ENCODE measurements at places on chromosomes 12 and 14. TPM values are rescaled to one million over a fixed set of nuclear protein-coding genes. Genes with fewer than 3 reads are reported as not detected.

GRCh38 chr12:104281636-104282035 is 21.9 kb upstream of the EID3 start:
- no peaks in the 10 kb centered on the region for H3K36me3 ChIP-seq
- H3K27me3 ChIP-seq = no peaks in the 10 kb centered on the region
- DNase-seq = no peak
- no peak overlapping the region for H3K27ac ChIP-seq

DNA sequence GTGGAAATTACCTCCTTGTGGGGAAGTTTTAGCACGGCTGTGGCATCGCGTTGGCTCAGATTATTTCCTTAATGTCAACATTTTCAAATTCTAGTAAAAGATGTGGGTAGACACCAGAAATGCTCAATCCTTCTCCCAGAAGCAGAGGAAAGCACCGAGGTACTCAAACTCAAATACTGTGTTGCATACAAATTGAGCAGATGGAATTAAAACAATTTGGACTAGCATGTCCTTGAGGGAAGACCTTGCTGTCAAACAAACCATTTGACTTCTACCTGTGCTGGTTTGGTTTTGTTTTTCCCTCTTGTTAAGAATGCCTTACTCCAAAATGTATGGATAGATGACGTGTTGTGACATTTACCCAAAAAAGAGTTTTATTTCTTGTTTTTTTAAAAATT is 136.4 kb downstream of the CNTN1 start:
- H3K4me1 ChIP-seq = no peaks in the 10 kb centered on the region
- DNase-seq = no peak
- H3K36me3 ChIP-seq = no peaks in the 10 kb centered on the region
- H3K4me3 ChIP-seq = no peak overlapping the region

DNA sequence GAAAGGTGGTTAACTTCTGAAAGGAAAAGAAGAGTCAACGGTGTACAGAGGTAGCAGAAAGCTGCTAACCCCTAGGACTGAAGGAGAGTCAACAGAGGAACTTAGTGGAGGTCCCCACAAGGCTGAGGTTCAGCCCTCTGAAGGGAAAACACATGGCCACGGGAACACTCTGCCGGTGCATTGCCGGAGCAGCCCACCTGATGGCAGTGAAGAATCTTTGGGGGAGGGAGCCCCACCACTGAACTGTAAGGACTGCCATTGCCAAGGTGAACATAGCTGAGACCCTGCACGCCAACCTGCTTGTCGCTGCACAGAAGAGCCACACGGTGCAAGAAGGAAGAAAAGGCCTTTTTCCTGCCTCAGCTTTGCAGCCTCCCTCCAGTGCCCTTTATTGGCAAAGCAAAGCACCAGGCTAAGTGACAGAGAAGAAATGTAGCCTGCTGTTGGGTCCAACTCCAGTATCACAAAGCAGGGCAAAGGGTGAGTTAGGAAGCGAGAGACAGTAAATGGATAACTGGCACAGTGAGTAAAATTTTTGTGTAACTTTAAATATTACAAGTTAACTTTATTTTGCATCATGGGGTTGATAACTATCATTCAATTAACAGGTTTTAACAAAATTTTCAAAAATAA is 76.9 kb downstream of the LIN52 start:
- DNase-seq = no peak
- H3K4me3 ChIP-seq = no peak overlapping the region
- no peaks in the 10 kb centered on the region for H3K27me3 ChIP-seq
- H3K36me3 ChIP-seq = no peaks in the 10 kb centered on the region

DNA sequence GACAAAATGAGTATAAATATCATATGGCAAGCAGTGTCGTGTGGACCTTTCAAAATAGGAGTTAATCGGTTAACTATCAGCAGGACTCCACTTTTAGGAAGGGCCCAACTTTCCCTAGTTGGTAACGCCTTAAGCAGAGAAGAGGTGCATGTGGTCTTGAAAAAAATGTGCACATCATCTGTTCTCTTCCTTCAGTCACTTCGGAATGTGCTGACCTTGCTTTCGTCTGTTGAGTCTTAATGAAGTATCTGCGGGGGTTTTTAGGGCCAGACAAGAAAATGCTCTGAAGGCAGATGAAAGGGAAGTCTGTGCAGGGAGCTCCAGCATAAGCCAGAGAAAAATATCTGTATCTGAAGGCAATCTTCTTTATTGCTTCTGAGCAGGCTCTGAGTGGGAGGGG is 185.2 kb downstream of the AEBP2 start:
- no peaks in the 10 kb centered on the region for H3K27me3 ChIP-seq
- no peak overlapping the region for H3K4me3 ChIP-seq
- no peaks in the 10 kb centered on the region for H3K36me3 ChIP-seq
- no peaks in the 10 kb centered on the region for H3K4me1 ChIP-seq
- no peak for DNase-seq
- no peak overlapping the region for H3K27ac ChIP-seq

DNA sequence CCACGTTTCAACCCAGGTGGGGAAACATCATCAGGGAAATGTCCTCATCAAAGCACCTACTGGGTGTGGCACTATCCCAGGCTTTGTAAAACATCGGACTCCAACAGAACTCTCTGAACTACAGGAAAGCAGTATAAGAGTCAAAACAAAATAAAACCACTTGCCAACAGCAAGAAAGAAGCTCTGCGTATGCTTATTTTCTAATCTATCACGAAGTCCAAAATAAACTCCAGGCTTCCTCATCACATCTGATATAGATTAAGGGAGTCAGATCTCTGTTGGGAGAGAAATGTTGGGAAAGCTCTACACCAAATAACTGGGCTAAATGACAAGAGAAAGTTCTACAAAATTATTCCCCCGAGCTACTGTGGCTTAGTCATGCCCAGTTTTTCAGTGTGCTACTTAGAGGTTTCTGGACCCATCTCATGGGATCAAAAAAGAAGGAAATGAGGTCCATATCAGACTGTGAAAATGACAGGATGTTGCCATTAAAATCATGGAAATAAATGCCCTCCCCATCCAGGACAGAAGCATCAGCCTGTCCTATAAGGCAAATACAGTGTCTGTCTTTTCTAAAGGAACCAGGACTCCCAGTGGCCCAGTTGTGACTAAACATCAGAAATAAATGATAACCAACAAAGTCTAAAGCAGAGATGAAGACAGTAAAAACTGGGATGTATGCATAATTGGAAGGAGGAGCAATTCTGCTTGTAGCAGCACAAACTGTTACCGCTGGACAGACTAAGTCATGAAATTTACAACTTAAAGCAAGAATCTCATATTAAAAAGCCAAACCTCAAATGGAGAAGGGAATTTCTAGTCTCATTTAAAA is 149.5 kb downstream of the STXBP6 start:
- H3K27ac ChIP-seq = no peak overlapping the region
- H3K4me1 ChIP-seq = no peaks in the 10 kb centered on the region
- H3K4me3 ChIP-seq = no peak overlapping the region
- DNase-seq = no peak

- H3K4me1 ChIP-seq = peaks cover 11% of the 10 kb centered on the region
- H3K27me3 ChIP-seq = peaks cover 29% of the 10 kb centered on the region
- no peaks in the 10 kb centered on the region for H3K36me3 ChIP-seq
- H3K4me3 ChIP-seq = no peak overlapping the region
- peak; percentile 60 for DNase-seq
- H3K27ac ChIP-seq = no peak overlapping the region
These were observed 7.4 kb downstream of the WNT1 start for GRCh38 chr12:48985475-48985897.

DNA sequence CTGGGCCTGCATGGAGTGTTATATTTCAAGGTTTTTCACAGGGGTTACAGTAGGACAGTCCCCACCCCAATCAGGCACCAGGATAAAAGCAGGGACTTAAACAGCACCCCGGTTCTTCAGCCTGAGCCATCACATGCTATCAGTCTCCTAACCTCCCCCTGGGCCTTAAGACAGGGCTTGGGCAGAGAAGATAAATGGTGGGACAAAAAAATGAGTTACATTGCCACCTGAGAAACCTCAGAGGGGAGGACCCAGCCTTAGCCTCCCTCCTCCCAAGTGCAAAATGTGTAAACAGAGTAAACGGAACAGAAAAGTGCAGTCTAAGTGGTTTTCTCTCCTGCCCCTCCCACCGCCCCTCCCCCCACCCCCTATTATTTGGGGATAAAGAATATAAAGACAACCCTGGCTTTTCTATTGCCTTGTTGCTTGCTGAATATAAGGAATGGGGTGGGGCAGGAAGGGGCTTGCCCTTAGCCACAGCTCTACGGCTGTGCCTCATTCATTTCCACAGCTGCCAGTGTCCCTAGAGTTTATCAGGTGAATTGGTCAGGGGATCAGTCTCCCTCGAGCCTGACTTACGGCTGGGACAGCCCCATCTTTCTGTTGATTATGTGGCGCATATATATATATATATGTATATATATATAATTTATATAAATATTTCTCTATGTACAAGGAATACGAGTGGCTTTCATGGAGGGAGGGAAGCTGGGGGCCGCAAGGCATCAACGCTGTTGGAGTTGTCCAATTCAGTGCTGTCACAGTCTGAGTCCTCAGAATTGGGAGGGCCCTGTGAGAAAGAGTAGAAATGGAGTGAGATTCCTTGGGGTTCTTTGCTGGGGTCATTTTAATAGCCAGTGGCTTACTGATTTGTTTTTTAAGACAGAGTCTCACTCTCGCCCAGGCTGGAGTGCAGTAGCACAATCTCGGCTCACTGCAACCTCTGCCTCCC is 18.5 kb downstream of the MAP3K12 start:
- peaks cover 25% of the 10 kb centered on the region for H3K36me3 ChIP-seq
- H3K27ac ChIP-seq = no peak overlapping the region
- no peaks in the 10 kb centered on the region for H3K4me1 ChIP-seq

DNA sequence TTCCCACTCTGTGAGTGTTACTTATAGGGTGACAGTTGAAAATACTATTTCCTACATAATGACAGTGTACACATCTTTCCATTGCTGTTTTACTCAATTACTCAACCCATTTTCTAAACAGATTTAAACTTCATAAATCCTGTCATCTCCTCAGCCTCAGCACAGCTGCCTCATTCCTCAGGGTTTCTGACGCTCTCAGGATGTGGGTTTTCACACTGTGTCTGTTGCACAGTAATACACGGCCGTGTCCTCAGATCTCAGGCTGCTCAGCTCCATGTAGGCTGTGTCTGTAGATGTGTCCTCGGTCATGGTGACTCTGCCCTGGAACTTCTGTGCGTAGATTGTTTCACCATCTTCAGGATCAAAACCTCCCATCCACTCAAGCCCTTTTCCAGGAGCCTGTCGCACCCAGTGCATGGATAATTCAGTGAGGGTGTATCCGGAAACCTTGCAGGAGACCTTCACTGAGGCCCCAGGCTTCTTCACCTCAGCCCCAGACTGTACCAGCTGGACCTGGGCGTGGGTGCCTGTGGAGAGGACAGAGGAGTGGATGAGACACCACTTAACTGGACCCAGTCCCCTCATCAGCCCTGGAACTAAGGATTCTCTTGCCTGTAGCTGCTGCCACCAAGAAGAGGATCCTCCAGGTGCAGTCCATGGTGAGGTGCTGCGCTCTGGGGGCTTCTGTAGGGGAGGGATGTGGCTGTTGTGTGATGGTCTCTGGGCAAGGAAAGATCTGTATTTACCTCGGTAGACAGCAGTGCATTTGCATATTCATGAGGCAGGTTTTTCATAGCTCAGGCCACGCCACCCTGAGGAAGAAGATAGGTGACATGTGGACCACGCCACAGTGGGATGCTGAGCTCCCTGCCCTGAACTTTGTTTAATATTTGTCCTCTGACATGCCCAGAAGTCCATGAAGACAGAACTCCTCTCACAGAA is 750.2 kb downstream of the TMEM121 start:
- no peak overlapping the region for H3K27ac ChIP-seq
- no peaks in the 10 kb centered on the region for H3K36me3 ChIP-seq
- no peak for DNase-seq
- no peaks in the 10 kb centered on the region for H3K4me1 ChIP-seq

DNA sequence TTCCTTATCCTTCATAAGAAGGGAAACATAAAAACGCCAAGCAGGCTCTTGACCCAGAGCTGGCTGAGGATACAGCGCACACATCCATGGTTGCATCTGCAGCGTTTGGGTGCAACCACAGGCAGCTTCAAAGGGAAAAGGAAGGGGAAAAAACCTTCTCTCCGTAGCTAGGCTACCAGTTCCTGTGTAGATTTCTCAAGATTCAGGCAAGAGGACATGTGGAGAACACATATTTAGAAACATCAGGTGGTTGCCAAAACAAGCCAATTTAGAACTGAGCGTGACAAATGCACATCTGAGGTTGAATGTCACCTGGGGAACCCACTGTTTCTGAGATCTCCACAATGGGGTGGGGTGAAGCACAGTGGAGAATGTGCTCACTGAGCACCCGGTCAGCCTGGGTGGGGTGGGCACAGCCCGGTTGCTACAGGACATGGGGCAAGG is 78.3 kb upstream of the BDKRB2 start:
- H3K27me3 ChIP-seq = no peaks in the 10 kb centered on the region
- peak; percentile 12 for DNase-seq
- H3K4me3 ChIP-seq = no peak overlapping the region

GRCh38 chr14:24232645-24233537 is at the start of gene GMPR2:
Gene GMPR2 (plus strand): TSS chr14:24232929. CDS start chr14:24233254, 325 bp downstream.
- peak within 1 kb of the TSS; percentile 95 for H3K27ac ChIP-seq
- peak within 1 kb of the TSS; percentile 92 for H3K4me3 ChIP-seq
- H3K36me3 ChIP-seq = no peaks in the 10 kb centered on the region
- no peaks in the 10 kb centered on the region for H3K4me1 ChIP-seq
- DNase-seq = no peak

DNA sequence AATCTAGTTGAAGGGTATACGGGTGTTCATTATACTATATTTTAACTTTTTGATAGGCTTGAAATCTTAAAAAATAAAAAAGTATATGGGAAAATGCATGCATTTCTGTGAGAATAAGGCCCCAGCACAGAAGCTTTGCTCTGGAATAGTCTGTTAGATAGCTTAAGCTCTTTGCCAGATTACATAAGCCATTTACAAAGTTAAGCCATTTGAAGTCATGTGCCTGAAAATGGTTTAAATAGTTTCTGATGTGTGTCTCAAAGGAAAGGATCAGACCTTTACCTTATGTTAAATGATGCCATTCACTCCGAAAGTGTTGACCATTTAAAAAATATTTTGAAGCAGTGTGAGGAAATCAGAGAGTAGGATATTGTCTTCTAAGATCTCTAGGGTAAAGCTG is 51.3 kb downstream of the WASHC4 start:
- no peaks in the 10 kb centered on the region for H3K36me3 ChIP-seq
- no peak overlapping the region for H3K27ac ChIP-seq
- no peak for DNase-seq
- H3K4me1 ChIP-seq = no peaks in the 10 kb centered on the region

- no peaks in the 10 kb centered on the region for H3K4me1 ChIP-seq
- no peak overlapping the region for H3K4me3 ChIP-seq
- H3K36me3 ChIP-seq = no peaks in the 10 kb centered on the region
- H3K27ac ChIP-seq = no peak overlapping the region
These were observed 18.1 kb downstream of the GMFB start for GRCh38 chr14:54470701-54471100.

DNA sequence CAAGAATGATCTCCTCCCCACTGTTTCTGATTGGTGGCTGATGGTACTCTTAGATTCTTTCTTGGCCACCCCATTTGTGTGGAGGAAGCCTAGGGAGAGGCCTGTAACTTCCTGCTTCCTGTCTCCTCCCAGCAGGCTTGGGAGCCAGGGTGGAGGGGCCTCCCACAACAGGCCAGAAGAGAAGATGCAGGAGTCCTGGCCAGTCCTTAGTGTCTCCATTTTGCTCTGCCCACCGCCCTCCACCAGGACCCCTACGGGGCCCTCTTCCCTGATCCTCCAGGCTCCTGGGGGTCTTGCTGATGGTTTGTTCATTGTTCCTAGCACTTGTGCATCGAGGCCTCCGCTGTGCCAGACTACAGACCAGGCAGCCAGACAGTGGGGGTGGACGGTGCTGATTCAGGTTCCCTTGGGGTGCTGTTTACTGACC is 6.8 kb downstream of the TSPAN9 start:
- no peak overlapping the region for H3K4me3 ChIP-seq
- no peaks in the 10 kb centered on the region for H3K36me3 ChIP-seq
- no peaks in the 10 kb centered on the region for H3K27me3 ChIP-seq

GPR68 gene
- 0.37 TPM for total RNA-seq

RASSF3 gene
- total RNA-seq = 52.6 TPM

OVCH1 gene
- total RNA-seq = not detected

SLC17A8 gene
- 3.3 TPM for total RNA-seq

XPOT gene
- total RNA-seq = 29.8 TPM

MIS18BP1 gene
- 18.8 TPM for total RNA-seq

Data from colonic mucosa (tissue), 4 donors.